H7 (cell line): ENCODE measurements at places on chromosomes 2 and 18.

DNA sequence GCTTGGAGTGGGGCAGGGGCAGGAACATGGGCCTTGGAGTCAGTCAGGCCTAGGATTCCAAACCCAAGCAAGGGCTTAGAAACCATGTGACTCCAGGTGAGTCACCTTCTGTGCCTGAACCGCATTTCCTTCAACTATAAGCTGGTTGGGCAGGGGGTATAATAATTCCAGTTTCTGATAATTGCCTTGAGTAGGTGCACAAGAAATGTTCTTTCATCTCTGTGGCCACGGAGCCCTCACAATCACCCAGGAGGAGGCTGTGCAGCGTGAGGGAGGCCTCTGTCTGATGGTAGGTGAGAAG is 112.1 kb upstream of the HAAO start:
- DNase-seq, result peak; percentile 4

DNA sequence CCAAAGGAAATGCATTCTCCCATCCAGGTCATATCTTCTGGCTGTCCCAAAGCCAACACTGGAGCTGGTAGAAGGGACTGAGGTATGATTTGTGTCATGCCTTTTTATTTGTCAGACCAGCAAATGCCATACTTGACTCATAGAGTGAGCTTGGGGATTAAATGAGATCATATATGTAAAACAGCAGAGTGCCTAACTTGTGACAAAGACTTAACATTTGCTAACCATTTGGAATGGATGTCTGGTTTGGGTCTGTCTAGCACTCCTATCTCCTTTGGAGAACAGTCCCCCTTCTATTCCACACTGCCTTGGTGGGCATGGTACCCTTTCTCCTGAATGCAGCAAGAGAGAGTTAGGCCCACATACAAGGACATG is 128.5 kb upstream of the LGALSL start:
- no peak for DNase-seq

- no peak for DNase-seq
Measured at GRCh38 chr2:175837046-175837445, 165.0 kb downstream of the LNPK start.

- DNase-seq, result peak; percentile 91
Measured at GRCh38 chr18:6929370-6930102, 188.1 kb downstream of the LAMA1 start.

DNA sequence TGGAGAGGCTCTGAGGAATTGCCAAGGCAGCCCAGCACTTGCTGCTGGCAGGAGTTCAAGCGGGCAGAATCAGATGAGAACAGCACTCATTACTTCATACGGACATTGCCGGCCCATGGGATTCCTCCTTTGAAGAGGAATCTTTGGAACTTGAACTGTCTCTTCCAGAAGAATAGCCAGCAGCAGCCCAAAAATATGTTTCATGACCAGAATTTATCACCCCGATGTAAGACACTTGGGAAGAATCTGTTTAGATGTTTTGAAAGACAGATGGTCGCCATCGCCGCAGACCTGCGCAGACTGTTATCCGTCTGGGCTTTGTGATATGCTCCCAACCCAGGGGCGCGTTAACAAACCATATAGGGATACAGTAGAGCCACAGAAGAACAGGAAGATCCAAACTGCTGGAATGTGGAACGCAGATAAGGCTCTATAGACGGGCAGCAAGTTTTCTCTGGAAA is 3.7 kb upstream of the ADI1 start:
- no peak for DNase-seq
